ENCODE measurements at places on chromosomes 4 and X.

- DNase-seq = no peak
Measured at GRCh38 chr4:145720656-145721055, 40.7 kb downstream of the C4orf51 start.

GRCh38 chr4:2649604-2650114 lies 106.5 kb downstream of the TNIP2 start:
- DNase-seq = no peak

- no peak for DNase-seq
Measured at GRCh38 chr4:144206711-144207110, 66.2 kb upstream of the GYPA start.

- DNase-seq = peak; percentile 15
Measured at GRCh38 chr4:94500685-94501084, 48.9 kb downstream of the PDLIM5 start.

DNA sequence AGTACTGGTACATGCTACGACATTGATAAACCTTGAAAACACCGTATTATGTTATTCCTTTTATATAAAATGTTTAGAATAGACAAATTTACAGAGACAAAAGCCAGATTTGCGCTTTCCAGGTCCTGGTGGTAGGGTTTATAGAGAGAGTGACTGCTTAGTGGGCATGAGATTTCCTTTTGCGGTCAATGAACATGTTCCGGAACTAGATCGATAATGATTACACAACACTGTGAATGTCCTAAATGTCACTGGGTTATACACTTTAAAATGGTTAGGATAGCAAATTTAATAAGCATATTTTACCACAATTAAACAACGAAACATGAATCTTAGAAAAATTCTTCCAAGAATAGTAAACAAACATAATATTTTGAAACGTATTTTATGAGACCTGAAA lies 77.3 kb downstream of the MAGEA10 start:
- no peak for DNase-seq

GRCh38 chrX:140164391-140164790 lies 199.1 kb upstream of the CXorf66 start:
- DNase-seq = no peak

GRCh38 chr4:139528377-139529005 lies 27.5 kb downstream of the SETD7 start:
- DNase-seq = peak; percentile 91

DNA sequence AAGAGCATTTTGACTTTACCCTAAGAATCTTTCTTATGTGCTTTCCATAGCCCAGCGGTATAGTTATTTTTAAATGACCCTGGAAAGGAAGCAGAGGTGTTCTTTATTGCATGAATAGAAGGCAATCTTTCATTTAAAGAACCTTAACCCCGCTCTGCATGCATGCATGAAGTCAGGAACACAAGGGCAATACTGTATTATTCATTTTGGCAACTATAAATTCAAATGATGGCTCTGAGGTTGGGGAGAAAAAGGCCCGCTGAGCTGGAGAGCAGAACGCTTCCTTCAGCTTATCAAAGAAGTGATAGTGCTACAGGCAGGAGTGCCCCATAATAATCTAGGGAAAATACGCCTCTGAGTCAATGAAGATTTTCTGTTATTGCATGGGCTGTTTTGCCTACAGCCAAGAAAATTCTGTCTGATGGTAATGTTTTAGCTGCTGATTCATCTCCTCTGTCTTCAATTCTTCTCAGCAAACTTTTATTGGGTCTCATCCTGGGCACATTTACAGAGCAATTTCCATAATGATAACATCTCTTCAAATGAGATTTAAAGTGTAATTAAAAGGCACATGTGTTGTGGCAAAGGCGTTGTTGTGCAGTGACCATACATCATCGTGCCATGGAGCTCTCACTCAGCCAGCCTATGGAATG lies 452.2 kb upstream of the FTHL17 start:
- DNase-seq = no peak

DNA sequence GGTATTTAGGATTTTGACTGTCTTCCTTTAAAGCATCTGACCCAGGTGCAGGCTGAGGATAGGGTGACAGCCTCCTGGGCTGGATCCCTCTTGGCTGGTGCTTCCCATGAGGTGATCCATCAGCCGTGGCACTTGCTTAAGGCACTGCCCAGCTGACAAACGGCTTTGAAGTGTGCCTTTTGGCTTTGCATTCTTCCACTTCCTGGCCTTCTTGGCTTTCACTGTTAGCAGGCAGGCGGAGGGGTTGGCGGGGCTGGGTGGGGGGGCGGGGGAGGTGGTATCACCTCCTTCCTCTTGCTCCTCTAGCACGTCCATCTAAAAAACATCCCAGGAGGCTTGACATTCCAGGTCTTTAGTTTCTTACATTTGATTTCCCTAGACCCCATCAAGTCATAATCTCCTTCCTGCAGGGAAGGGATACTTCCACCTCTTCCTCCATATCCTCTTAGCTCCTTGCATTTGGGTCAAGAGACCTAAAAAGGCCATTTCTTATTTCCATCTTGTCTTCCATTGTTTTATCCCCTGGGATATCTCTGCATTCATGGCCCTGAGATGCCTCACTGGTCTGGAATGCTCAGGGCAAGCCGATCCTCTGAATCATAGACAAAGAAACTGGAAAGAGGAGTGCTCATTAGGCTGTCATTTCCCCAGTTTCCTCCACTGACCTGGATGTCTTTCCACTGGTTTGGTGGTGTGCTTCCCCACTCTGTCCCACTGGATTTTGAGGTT lies 11.3 kb upstream of the APLN start:
- DNase-seq = peak; percentile 64
